Articular chondrocyte of knee joint (primary cell): ENCODE measurements at places on chromosomes 1 and 21. TPM values are rescaled to one million over a fixed set of nuclear protein-coding genes. Genes with fewer than 3 reads are reported as not detected.

Gene C1orf116
- 0.13 TPM in 1 of 2 replicates, not detected in the other for total RNA-seq

Gene CHAF1B
- total RNA-seq: 4.1 TPM in 2 replicates

Gene CRNN
- total RNA-seq: not detected in 2 replicates

Gene CCDC27
- not detected in 2 replicates for total RNA-seq

Gene MAP3K21
- total RNA-seq: 0.22 and 0.39 TPM in 2 replicates

Gene SYT2
- under 0.01 and 0.11 TPM in 2 replicates for total RNA-seq

Gene CACNA1S
- not detected in 2 replicates for total RNA-seq
